ENCODE measurements at places on chromosomes 6 and 20.

- DNase-seq: peak; percentile 47
These were observed 143.7 kb downstream of the KLHL32 start for GRCh38 chr6:97068211-97068610.

- no peak for DNase-seq
These were observed 32.3 kb downstream of the CNKSR3 start for GRCh38 chr6:154478021-154478700.

DNA sequence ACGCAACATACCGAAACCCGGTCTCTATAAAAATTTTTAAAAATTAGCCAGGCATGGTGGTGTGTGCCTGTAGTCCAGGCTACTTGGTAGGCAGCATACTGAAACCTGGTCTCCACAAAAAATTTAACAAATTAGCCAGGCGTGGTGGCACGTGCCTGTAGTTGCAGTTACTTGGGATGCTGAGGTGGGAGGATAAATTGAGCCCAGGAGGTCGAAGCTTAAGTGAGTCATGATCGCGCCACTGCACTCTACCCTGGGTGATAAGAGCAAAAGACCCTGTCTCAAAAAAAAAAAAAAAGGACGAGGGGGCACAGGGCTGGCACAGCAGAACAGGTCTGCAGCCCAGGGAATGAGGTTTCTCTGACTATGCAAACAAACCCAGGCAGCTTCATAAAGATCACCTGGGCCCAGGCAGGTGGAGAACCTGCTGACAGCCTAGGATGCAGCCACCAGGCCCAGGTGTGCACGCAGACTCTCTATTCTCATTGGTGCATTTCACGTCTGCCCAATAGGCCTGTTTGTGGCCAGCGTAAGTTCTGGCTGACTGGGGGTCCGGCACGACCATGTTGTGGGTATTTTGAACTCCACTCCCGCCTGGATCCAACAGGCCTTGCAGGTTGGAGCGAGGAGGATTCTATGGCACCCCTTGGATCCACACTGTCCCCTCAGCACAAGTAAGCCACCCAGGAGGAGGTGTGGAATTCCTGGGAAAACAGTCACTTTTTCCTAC is 204.5 kb downstream of the PREX1 start:
- no peak for DNase-seq

- no peak for DNase-seq
These were observed 492.4 kb downstream of the PKHD1 start for GRCh38 chr6:51594981-51595380.

DNA sequence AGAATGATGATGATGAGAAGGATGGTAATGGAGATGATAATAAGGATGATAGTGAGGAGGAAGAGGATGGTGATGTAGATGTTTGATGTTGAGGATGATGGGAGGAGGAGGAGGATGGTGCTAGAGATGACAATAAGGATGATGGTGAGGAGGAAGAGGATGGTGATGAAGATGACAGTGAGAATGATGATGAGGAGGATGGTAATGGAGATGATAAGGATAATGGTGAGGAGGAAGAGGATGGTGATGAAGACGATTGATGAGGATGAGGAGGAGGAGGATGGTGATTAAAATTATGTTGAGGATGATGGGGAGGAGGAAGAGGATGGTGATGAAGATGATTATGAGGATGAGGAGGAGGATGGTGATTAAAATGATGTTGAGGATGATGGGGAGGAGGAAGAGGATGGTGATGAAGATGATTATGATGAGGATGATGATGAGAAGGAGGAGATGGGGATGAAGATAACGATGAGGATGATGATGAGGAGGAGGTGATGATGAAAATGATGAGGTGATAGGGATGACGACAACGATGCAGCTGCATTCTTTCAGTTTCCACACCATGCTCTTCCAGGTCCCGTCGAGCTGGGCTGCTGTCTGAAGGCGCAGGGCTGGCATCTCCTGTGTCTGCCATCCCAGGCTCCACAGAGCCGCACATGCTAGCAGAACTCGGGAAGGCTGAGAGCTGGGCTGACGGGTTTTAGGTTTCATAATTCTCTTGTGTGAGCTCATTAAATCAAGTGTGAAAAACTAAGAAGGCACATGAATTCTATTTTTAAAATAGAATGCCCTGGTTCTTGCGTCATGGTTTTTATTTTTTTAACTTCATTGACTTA is 274.9 kb downstream of the SMOC2 start:
- DNase-seq: no peak

GRCh38 chr6:11121851-11122250 is 10.3 kb upstream of the ERVFRD-1 start:
- no peak for DNase-seq

DNA sequence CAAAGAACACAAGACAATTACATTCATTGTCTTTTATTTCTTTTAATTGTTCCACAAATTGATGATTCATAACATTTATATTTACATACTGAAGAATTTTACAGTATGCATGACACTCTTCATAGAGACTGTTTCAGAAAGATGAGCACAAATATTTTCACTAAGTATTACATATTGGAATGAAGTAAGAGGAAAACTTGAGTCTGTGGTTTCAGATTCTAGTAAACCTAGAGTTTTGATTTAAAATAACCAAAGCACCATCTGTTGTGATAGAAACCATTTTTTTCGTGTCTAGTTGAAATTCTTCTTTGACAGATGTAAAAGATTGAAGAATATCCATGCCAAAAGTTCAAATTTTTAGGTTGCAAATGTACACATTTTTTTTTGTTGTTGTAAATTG is 32.1 kb upstream of the OPN5 start:
- no peak for DNase-seq

GRCh38 chr6:159594750-159595117 is 98.3 kb downstream of the SOD2 start:
- peak; percentile 25 for DNase-seq

DNA sequence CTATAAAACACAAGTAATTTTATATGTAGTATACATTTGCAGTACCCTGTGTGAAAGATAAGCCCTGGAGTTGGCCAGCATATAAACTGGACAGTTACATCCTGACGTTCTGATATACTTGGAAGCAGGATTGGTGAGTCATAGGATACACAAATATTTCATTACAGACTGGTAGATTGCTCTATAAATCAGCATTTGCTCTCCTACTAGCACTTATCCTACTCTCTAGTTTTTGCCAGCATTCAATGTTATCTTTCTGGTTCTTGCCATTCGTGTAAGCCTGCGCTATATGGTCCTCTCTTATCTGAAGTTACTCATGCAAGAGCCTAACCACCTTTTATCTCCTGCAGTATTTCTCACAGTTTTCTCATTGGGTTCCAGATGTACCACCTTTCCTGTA is 680.2 kb upstream of the MMS22L start:
- no peak for DNase-seq

All from endothelial cell of umbilical vein (primary cell).